NT2/D1 (cell line): ENCODE measurements at places on chromosomes 4 and X.

DNA sequence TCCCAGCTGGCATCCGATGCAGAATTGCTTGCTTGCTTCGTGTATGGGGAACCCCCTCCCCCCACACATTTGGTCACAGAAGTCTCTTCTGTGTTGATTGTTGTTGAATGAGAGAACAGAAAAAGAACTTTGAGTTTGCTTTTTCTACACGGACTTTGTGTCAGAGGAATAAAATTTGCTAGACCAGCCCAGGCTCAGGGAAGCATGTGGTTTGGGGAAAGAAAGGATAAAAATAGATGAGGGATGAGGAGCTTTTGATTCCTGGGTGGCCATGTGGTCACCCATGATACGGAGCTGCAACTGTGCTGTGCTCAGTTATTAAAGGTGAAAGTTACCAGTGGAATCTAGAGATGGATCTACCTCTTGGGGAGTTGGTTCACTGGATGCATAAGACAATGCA lies 34.2 kb upstream of the ESX1 start:
- no peak for DNase-seq

- no peak for DNase-seq
Observed at GRCh38 chr4:13706120-13706519, 78.6 kb upstream of the BOD1L1 start.

DNA sequence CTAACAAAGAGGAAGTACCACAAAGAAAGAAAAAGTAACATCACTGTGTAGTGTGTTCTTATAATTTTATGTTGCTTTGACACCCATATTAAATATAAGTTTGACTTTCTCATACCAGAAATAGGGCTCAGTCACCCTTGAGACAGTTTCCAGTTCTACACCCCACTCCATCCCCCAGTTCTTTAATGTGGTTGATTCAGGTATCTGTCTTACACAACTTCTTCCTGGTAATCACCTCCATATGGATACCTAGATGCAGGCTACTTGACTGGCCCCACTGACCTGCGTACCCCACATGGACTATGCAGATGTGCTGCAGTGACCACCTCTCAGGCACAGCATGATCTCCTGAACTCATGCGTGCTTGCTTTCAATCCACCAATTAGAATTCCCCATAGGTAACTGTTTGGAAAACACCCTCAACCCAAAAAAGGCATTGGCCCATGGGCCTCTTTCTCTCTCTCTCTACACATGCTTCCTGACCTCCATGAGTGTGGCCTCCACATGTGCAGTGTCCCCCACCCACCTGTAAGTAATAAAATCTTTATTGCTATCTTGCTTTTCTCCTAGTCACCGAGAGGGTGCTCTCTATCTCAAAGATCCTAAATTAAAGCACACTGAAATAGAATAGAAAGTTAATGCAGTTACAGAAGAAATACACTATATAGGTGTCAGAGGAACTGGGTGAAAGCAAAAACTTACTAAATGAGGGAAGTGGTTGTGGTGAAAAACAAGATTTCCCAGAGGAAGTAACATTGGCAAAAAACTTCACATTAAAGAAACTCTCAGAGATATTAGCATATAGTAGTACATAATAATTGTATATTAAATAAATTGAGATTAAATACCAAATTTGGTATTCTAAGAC lies 98.4 kb downstream of the ZAR1 start:
- DNase-seq: no peak

DNA sequence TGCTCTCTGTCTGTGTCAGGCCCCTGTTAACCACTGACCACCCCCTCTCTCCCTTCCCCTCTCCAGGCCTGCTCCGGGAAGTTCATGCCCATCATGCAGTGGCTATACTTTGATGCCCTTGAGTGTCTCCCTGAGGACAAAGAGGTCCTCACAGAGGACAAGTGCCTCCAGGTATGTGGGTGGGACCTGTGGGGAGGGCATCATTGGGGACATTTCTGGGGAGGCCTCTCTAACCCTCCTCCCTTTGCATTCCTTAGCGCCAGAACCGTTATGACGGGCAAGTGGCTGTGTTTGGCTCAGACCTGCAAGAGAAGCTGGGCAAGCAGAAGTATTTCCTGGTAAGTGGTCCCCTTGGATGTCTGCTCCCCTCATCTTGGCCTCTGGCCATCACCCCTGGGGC lies 9.2 kb downstream of the UBA1 start:
- no peak for DNase-seq

- DNase-seq: no peak
Observed at GRCh38 chrX:153634832-153635231, 12.2 kb upstream of the DUSP9 start.

DNA sequence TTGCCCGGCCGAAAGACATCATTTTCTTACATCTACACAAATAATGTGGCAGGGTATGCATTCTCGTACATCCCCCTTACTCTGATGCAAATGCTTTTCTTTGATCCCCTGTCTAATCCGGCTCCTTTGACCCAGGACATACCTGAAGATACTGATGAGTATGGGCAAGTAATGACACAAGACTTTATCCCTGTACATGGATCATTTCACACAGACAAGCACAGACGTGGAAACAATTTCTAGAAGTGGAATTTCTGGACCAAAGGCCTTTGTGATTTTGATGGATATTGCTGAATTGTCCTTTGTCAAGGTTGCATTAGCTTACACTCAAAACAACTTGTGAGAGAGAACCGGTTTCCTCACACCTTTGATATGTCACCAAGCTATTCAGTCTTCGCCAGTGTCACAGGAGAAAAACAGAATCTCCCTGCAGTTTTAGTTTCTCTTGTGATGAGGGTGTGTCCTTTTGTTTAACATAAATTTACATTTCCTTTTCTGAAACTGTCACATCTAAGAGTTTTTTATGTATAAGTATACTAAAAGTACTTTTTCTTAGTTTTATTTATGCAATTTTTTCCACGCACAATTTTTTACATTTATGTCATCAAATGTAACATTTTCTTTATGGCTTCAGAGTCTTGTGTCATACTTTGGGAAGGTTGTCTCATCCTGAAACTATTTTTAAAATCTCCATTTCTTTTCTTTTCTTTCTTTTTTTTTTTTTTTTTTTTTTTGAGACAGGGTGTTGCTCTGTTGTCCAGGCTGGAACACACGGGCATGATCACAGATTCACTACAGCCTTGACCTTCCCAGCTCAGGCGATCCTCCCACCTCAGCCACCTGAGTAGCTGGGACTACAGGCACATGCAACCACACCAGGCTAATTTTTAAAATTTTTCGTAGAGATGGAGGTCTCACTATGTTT lies 25.2 kb downstream of the RWDD4 start:
- DNase-seq: no peak

DNA sequence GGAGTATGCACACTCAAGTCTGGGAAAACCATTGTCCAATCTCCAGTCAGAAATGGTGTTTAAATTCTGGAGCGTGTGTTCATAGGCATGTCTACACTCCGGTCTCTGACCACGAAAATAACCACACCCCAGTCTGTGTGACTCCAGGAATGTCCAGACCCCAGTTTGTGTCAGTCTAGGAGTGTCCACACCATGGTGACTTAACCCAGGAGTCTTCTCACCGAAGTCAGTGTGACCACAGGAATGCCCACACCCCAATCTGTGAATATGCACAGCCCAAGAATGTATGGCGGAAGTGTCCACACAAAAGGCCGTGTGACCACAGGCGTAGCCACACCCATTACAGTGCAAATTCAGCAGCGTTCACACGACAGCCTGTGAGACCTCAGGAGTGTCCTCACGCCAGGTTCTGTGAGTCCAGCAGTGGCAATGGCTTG lies 11.4 kb downstream of the FTSJ1 start:
- DNase-seq: no peak

DNA sequence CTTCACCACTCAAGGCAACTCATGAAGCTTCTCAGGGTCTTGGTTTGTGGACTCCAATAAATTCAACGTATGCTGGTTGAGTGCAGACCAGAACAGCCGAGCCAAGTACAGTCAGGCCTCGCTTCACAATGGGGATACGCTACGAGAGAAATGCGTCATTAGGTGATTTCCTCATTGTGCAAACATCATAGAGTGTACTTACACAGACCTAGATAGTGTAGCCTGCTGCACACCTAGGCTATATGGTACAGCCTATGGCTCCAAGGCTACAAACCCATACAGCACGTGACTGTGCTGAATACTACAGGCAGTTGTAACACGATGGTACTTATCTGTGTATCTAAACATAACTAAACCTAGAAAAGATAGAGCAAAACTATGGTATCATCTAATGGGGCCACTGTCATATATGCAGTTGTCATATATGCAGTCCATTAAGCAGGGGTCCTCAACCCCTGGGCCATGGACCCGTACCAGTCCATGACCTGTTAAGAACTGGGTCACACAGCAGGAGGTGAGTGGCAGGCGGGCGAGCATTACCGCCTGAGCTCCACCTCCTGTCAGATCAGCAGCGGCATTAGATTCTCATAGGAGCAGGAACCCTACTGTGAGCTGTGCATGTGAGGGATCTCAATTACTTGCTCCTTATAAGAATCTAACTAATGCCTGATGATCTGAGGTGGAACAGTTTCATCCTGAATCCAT lies 31.5 kb downstream of the RTL5 start:
- no peak for DNase-seq

DNA sequence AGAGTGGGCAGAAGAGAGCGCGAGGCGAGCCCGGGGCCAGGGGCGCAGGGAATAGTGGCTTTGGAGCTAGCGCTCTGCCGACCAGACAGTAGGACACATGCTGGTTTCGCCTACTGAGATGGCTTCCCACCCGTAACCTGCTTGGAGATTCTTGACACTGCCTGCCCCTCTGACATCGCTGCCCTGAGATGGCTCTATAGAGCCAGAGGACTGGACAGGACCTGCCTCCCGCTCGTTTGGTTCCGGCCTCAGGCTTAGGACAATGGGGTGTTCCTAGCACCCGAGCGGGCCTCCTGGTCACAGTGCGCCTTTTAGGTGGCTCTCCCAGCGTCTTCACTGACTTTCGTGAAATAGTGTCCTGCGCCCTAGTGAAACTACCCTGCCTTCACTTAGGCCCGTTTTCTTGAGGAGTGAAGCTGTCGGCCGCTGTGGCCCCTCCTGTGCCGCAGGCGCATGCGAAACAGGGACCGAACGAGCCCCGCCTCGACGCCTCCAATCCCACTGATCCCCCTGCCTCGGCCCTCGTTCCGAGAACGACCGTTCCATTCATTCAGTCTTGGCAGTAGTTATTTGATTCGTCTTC lies 608 bp downstream of the TAF1 start:
- DNase-seq: no peak

GRCh38 chr4:39698424-39699009 lies 581 bp downstream of the UBE2K start:
- peak; percentile 25 for DNase-seq

GRCh38 chr4:30828264-30828926 lies 108.2 kb downstream of the PCDH7 start:
- DNase-seq: no peak

- DNase-seq: no peak
Observed at GRCh38 chr4:73613130-73613529, 7.1 kb downstream of the RASSF6 start.
